ENCODE measurements at places on chromosomes 3 and 15. TPM values are rescaled to one million over a fixed set of nuclear protein-coding genes. Genes with fewer than 3 reads are reported as not detected.

DNA sequence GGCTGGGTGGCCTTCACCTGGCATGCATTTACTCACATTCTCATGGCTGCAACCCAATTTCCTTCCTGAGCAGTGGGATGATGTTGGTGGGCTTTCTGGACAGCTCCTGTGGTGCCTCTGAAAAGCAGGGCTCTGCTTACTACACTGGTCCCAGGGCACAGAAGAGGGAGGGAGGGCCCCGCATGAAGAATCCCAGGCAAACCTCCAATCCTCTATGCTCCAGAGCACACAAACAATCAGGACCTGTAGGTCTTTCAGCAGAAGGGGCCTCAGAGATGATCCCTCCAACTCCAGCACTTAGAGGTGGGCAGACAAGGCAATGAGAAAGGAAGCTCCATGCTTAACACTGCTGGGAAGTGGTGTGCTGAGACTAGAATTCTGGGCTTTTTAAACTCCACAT is 231.7 kb upstream of the ICE2 start:
- DNase-seq, result no peak

- DNase-seq, result peak; percentile 81
Measured at GRCh38 chr15:32851572-32851971, 133.8 kb downstream of the GREM1 start.

GRCh38 chr3:50275996-50276761 is 2.7 kb upstream of the LSMEM2 start:
- no peak for DNase-seq

- DNase-seq, result peak; percentile 57
Measured at GRCh38 chr3:152073267-152073666, 195.5 kb upstream of the MBNL1 start.

DNA sequence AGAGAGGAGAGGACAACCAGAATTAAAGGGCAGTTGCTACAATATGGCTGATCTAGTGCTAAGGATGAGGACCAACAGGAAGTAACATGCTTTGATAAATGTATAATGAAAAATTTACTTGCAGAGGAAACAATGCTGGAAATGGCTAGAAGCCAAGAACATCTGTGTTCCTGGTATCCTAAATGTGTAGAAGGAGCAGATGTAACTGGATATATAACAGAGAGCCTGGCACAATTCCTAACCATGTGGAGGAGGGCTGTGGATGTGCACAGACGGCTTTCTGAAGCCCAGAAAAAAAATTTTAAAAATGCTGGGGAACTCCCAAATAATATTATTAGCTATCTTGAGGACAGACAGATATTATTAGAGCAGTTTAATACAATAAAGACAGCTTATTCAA is 159.4 kb upstream of the GBE1 start:
- DNase-seq, result no peak

EXOSC7 gene
- total RNA-seq, result 43.1 TPM

UROC1 gene
- not detected for total RNA-seq

C15orf40 gene
- 10.1 TPM for total RNA-seq

CCR8 gene
- not detected for total RNA-seq

C3orf70 gene
- total RNA-seq, result 3.5 TPM

TRAT1 gene
- total RNA-seq, result not detected

TUSC7 gene
- total RNA-seq, result not detected
